Psoas muscle (tissue), 8 donors: ENCODE measurements at places on chromosomes 16 and 17. TPM values are rescaled to one million over a fixed set of nuclear protein-coding genes. Genes with fewer than 3 reads are reported as not detected.

Gene ZG16B
- polyA plus RNA-seq, result 0.62 TPM

Gene TPSD1
- 0.09 TPM for polyA plus RNA-seq

Gene ABCA10
- 4.1 TPM for polyA plus RNA-seq

Gene CHST6
- polyA plus RNA-seq, result 0.08 TPM

Gene C16orf89
- 0.57 TPM for polyA plus RNA-seq

Gene RAB26
- 0.31 TPM for polyA plus RNA-seq

Gene MFAP4
- 8.9 TPM for polyA plus RNA-seq

Gene TM4SF5
- not detected for polyA plus RNA-seq

- no peak for DNase-seq
These were observed 106.3 kb downstream of the CDH11 start for GRCh38 chr16:65015599-65015998.

- peak; percentile 83 for DNase-seq
These were observed at the start of gene COL1A1 for GRCh38 chr17:50201276-50201854. COL1A1 (minus strand) TSS chr17:50201631; CDS start chr17:50201513, 118 bp downstream.

DNA sequence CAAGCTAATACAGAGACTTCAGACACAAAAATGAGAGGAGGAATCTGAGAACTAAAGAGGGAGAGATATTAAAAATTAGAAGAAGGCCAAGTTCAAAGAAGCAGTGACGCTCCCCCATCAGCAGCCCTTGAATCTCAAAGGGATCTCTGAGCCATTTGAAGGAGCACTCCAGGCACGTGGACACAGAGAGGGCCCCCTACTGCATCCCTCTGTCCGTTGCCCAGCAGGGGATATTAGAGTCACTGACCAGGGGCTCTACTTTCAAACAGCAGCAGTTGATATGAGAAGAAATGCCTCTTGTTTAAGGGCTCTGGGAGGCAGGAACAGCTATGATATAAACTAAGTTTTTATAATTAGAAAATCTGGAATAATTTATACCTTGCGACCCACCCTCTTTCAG, 479.0 kb upstream of the SALL1 start:
- no peak for DNase-seq

GRCh38 chr17:1908699-1909309, 79.0 kb downstream of the RPA1 start:
- peak; percentile 37 for DNase-seq

DNA sequence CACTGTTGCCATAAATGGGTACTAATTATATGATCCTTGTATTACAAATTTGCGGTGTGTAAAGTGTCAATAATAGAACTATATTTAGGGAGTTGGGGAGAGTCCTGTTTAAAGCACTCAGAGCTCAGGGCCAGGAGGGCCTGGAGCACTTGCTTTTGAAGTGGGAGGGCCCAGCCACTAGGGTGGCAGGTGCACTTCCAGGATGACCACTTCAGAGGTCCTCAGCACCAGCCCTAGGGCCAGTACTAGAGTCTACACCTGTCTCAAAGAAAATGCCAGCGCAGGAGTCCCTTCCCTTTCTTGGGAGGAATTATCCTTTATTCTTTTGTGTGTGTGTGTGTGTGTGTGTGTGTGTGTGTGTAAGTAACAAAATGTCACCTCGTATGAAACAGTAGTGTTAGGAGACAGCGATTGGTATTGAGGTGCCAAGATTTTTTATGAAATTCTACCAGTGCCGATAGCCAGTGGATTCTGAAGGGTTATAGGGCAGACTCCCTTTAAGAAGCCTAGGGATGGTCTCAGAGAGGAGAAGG, 31.9 kb downstream of the MYO18A start:
- peak; percentile 51 for DNase-seq

DNA sequence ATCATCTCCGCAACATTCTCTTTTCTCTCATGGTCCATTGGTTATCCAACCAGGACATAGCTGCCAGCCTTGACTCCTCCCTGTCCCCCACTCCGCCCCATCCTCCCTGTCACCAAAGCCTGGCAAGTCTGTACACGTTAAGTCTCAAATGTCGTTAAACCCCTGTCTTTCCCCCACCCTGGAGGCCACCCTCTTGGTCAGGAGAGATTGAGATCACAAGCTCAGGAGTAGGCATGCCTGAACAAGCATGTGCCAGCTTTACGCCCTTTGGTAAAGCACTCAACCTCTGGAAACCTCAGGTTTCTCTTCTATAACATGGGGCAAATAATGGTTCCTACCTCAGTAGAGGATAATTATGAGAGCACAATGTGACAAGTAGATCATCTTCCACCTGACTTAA, 38.1 kb upstream of the CCL1 start:
- DNase-seq, result no peak

- no peak for DNase-seq
These were observed 1.7 kb downstream of the FBXL19 start for GRCh38 chr16:30924913-30925631.

DNA sequence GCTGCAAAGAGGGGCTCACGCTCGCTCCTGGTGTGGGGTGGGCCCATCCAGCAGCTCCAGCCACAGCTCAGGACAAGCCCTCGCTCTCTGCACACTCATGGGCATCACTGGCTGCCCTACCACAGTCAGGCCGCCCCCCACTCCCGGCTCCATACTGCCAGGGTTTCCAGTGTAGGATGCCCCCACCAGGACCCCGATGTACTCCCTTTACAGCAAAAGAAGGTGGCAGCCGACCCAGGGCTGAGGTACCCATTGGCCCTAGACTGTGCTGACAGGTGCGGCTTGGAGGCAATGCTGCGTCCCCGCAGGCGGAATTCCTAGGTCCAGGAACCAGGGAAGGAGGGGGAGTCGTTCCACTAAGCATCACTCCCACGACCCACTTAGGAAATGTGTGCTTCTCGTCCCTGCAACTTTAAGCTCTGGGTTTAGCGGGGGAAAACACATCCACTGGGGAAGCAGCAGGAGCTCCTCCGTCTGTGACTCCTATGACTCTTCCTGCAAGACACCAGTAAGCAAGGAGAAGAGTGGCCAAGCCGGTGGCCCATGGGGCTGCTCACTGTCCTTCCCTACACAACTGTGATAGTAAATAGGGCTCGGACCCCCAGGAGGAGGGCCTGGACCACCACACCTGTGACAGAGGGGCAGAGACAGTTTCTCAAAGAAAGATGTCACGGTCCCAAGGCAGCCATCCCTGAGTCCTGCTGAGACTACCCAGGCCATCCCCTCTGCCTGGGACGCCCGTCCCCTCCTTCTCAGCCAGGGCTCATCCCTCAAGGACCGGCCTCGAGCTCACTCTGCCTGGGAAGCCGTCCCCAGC, 13.1 kb downstream of the CORO7 start:
- DNase-seq, result no peak

- DNase-seq, result no peak
These were observed 128.1 kb upstream of the HS3ST4 start for GRCh38 chr16:25563700-25564099.

- peak; percentile 82 for DNase-seq
These were observed 3.0 kb downstream of the KCNJ12 start for GRCh38 chr17:21379080-21379711.

DNA sequence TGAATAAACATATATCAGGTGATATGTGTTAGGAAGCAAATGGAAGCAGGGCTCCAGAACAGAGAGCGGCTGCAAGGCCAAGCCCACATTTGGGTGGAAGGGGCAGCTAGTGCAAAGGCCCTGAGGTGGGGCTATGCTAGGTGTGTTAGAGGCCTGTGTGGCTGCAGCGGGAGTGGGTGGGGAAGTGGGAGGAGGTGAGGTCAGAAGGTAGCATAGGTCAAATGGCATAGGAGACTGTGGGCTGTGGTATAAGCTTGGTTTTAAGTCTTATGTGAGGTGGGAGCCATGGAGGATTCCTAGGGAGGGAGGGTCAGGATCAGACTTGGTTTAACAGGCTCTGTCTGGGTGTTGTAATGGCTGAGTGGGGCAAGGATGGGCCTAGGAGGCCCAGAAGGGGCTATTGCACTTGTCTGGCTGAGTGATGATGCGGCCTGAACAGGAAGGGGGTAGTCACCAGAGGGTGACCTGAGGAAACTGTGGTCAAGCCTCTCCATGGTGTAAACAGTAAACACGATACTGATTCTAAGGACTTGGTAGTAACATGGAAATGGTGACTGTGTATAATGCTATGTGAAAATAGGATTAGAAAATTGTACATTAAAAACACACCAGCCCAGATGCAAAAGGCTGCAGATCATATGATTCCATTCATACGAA, 31.1 kb downstream of the RAI1 start:
- no peak for DNase-seq

DNA sequence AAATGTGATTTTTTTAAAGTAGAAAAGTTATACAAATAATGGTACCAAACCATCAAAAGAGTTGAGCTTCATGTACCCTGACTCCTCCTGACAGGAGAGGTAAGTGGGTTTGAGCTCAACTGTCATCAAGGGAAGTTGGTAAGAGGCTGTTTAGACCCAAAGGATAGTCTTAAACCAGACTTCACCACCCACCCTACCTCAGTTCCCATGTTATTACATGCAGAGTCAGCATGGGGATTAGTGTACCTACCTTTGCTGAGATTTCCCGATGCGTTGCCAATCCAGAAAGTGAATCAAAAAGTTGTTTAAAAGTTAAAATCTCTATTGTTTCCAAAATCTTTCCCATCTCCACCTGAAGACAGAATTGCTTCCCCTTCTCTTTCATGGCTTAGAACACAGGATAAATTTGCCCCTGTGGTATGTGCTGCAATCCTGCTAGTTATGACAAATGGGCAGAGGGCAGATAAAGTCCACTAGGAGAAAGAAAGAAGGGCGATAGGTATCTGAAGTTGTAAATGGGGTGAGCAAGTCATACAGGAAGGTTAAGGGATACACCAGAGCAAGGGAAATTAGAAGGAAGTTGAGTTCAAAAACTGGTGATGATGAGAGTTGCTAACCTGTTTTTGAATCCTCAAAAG, 72.8 kb downstream of the NEUROD2 start:
- no peak for DNase-seq

GRCh38 chr17:72763981-72764380, 328.5 kb downstream of the SLC39A11 start:
- DNase-seq, result no peak

- no peak for DNase-seq
These were observed 14.8 kb upstream of the LIMD2 start for GRCh38 chr17:63714550-63715277.

DNA sequence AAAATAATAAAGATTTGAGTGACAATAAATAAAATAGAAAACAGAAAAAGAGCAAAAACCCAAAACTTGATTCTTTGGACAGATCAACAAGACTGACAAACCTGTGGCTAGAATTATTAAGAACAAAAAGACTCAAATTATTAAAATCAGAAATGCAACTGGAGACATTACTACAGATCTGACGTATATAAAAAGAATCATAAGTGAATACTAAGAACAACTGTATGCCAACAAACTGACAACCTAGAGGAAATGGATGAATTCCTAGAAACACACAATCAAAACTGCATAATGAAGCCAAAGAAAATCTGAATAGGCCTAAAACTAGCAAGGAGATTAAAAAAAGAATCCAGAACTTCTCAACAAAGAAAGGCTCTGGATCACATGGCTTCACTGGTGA, 47.4 kb downstream of the NETO2 start:
- DNase-seq, result no peak

DNA sequence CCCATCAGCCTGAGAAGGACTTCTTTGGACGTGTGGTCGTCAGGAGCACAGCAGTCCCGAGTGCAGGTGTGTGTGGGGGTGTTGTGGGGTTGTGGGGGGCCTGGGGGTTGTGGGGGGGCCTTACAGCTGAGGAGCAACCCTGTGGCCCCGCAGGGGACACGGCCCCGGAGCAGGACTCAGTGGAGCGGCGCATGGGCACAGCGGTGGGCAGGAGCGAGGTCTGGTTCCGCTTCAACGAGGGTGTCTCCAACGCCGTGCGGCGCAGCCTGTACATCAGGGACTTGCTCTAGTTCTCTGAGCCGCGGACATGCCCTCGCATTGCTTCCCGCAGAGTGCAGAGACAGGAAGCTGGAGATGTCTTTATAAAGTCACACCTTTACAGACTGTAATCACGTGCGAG, 2.8 kb downstream of the GNG13 start:
- no peak for DNase-seq

- no peak for DNase-seq
These were observed 59.9 kb upstream of the MARCHF10 start for GRCh38 chr17:62868008-62868407.

- no peak for DNase-seq
These were observed 29.0 kb downstream of the FCSK start for GRCh38 chr16:70483426-70483825.

DNA sequence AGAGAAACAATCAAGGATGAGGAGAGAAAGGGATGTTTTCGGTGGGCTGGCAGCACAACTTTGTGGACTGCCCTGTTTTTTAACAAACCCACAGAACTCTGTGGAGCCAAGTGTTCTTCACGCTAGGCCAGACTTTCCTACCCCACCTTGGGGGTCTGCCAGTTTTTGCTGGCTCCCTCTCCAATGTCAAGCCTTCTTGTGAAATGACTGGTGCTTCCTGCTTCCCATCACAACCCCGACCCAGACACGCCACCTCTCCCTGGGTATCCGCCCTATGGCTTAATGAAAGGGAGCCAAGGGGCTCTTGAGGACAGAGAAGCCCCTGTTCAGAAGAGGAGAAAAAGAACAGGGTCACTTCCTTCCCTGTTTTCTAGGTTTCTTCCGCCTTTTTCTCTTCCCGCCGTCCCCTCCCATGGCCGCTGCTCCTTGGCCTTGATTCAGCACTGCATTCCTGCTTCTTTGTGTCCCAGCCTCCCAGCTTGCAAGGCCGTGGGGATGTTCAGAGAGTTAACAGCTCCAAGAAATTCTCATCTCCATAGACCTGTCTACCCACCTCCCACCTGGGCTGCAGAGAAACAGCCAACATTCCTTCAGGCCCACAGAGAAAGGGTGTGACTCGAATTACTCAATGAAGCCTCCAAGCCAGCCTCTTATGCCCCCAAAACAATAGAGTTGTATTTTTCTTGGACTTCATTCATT, 16.5 kb upstream of the SOX9 start:
- peak; percentile 37 for DNase-seq

DNA sequence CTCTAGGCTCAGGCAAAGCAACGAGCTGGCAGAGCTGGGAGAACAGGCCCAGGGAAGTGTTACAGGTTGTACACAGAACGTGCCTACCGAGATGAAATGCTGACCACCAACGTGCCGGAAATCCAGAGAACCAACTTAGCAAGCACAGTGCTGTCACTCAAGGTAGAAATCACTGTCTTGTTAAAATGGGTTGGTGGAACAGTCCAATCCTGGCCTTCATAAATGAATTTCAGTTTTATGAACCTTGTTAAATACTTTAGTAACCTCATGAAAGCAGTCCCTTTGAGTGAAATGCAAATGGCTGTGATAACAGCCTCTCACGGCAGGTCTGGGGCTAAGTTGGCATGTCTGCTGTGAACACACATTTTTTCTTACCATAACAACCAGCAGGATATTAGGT, 29.0 kb downstream of the ETV4 start:
- DNase-seq, result no peak

DNA sequence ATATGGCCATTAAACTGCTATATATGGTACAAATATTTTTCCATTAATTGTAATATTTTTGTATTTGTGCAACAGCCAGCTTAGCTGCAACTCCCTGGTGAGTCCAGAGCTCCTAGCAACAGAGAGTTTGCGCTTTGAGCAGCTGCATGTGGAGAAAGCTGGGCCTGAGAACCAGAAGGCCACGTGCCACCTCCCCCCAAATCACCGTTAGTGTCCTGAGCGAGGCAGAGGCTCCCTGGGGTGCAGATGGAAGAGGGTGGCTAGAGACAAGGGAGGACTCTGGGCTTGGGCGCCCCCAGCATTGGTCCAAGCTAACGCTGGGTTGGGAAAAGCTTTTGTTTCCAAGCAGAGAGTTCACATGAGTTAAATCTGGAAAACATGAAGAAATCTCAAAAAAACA, 41.6 kb downstream of the HSBP1 start:
- DNase-seq, result peak; percentile 77

GRCh38 chr16:22648941-22649340, 138.2 kb downstream of the NPIPB5 start:
- no peak for DNase-seq

- no peak for DNase-seq
These were observed 1.6 kb upstream of the CCL13 start for GRCh38 chr17:34354637-34355036.

- no peak for DNase-seq
These were observed 36.2 kb downstream of the ZNF778 start for GRCh38 chr16:89253548-89254287.
